NCI-H526 treated with DMSO at 0.1 percent for 48 hours (cell line): ENCODE measurements at places on chromosomes 16 and 17.

DNA sequence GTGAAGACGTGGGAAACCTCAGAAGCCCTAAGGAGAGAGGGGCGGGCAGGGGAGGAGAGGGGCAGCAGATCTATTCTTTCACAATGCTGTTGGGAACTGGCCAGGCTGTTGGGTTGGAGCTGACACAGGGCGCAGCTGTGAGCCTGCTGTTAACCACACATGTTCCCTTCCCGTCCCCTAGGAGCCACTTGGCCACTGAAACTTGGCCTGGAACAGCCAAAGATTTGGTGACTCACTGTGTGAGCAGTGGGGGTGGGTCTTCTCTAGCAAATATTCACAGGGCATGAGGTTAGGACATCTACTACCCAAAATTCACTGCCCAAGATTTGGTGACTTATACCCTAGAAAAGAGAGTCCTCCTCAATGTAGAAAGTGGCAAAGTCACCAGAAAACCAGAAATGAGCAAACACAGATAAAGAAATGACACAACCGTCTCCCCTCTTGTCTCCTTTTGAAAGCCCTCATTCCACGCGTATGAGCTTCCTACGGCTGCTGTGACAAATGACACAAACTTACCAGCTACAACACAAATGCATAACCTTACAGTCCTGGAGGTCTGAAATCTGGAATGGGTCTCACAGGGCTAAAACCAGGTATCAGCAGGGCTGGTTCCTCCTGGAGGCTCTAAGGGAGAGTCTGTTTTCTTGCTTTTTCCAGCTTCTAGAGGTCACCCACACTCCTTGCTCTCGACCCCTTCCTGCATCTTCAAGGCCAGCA, 6.3 kb downstream of the TBC1D16 start:
- DNase-seq, result no peak

- no peak for DNase-seq
These were observed 6.1 kb upstream of the CCL8 start for GRCh38 chr17:34313164-34313563.

GRCh38 chr16:90016339-90016950, 2.8 kb downstream of the DBNDD1 start:
- DNase-seq, result no peak

GRCh38 chr17:66347661-66348514, 45.5 kb downstream of the PRKCA start:
- no peak for DNase-seq
